Brain (organoid and tissue), 16 donors: ENCODE measurements at places on chromosomes 12 and 14.

GRCh38 chr12:77742631-77743030, 88.1 kb upstream of the NAV3 start:
- no peak for DNase-seq

- no peak for DNase-seq
Observed at GRCh38 chr12:119666900-119667576, 895 bp upstream of the PRKAB1 start.

DNA sequence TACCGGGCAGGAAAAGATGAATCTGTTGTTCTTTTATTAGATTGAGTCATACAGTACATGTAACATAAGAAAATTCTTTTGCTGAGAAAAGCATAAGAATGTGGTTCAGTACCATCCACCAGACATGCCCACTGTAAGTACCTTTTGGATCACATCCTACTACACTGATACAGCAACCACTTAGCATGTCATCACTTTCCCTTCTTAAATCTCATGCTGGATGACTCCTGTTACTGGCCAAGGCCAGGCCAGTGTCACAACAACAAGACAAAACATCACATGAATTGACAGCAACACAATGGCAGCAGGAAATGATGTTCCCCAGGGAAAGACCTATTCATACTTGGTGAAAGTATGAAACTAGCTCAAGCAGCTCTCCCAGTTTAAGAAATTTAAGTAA, 46.4 kb downstream of the STXBP6 start:
- no peak for DNase-seq

GRCh38 chr12:88108021-88108420, 33.9 kb downstream of the CEP290 start:
- no peak for DNase-seq

GRCh38 chr12:6228535-6229223, 28.5 kb downstream of the CD9 start:
- peak; percentile 63 for DNase-seq

- no peak for DNase-seq
Observed at GRCh38 chr12:94841177-94841576, 162.3 kb downstream of the NDUFA12 start.

GRCh38 chr12:11584221-11584855, 65.1 kb upstream of the ETV6 start:
- DNase-seq = peak; percentile 54

GRCh38 chr12:21527451-21528180, 1.5 kb downstream of the SPX start:
- DNase-seq = peak; percentile 72

DNA sequence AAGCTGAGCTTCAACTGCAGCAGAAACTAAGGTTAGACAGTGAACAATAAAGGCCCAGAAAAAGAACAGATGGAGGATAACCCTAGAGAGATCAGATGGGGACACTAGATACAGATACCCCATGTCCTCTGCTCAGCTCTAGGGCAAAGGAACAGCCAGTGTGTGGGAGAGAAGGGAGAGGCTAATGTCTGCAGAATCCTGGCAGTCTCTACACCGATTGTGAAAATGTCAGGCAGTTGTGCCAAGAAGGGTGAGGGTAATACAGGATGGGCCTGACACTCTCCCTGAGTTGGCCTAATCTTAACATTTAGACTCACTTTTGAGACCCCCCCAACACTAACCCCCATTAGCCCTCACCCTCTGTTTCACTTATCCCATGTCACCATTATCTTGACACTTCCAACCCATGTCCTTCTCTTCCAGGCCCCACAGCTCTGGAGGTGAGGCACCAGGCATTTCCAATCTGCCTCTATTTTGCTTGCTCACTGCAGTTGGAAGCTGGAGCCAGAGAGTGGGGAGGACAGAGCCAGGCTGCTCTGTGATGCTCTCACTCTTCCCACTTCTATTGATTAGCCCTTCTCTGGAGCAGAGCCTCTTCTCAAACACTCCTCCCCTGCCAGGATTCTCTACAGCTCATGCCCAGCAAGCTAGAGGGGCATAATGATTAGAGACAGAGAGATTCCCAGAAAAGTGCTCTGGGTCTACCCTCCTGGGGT, 3.0 kb upstream of the BLOC1S1 start:
- DNase-seq = no peak

DNA sequence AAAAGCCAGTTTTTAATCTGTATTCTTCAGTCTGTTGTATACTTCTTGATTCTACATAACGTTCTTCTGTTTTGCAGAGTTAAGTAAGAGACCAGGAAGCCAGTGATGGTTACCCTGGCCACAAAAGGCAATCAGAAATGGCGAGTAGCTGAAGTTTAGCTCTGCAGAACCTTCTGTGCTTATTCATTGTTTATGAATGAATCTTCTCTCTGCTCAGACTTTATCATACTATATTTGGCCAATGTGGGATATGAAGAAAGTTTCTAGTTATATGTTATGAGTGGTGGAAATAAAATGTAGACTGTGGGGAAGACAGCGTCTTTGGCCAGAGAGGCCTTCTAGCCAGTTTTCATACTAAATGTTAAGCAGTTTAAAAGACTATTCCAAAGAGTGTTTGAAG, 249.9 kb upstream of the RGS6 start:
- no peak for DNase-seq

DNA sequence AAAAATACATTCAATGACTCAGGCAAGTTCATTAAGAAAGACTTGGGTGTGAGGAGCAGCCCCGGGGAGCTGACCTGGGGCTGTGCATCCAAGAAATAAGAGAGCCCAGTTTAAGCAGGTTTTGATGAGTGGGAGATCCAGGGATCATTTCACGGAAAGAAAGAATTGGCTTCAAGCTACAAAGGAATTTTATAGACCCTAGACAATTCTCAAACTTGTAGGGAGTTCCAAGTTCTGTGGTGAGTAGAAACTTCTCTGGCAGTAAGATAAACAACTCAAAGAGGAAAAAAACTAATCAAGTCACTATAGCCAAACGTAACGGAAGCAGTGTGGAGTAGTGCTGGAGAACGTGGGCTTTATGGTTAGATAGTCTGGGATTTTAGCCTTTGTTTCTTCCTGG, 175.7 kb upstream of the DDHD1 start:
- DNase-seq = no peak

GRCh38 chr12:70576341-70577282, 60.6 kb downstream of the PTPRB start:
- DNase-seq = peak; percentile 91

- no peak for DNase-seq
Observed at GRCh38 chr12:6899427-6899826, 5.2 kb upstream of the LRRC23 start.

- no peak for DNase-seq
Observed at GRCh38 chr12:117152793-117153775, 37.2 kb downstream of the FBXO21 start.

DNA sequence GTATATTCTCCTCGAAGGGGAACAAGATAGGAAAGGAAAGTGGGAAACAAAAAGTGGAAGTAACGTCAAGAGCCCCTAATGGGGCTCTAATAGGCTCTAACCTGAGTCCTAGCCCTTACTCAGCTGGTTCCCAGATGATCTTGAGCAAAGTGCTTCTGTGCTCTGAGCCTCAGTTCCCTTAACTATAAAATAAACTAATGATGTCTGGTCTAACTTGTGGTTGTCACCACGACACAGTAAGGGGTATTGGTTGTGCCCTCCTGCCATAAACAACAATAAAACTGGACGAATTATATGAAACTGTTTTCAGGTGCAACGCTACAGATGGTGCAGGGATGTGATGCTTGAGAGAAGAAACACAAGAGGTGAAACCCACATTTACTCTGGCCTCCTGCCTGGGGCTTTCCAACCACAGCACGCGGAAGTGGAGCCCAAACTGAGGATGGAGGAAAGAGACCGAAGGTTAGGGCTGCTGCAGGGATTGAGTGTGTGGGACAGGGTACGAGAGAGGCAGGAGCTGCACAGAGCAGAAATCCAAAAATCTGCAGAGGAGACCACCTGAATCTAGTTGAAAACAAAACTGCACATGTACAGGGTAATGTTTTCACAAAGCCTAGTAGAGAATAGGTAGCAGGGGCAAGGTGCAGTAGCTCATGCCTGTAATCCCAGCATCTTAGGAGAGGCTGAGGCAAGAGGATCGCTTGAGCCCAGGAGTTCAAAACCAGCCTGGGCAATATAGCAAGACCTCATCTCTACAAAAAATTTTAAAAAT, 45.6 kb upstream of the BCL2L14 start:
- DNase-seq = no peak

GRCh38 chr12:124765581-124766489, 97.8 kb downstream of the SCARB1 start:
- DNase-seq = no peak

- no peak for DNase-seq
Observed at GRCh38 chr12:17097674-17098073, 491.7 kb upstream of the LMO3 start.

DNA sequence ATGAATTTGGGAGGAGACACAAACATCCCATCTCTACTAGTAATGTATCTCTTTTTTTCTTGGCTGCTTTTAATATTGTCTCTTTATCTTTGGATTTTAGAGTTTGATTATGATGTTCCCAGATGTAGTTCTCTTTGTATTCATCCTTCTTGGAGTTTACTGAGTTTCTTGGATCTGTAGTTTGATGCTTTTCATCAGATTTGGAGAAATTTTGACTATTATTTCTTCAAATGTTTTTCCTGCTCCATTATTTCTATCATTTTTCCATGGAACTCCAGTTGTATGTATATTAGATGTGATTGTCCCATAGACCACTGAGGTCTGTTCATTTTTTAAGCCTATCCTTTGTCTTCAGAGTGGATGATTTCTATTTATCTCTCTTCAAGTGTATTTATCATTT, 90.7 kb upstream of the ARHGAP5 start:
- DNase-seq = no peak

- DNase-seq = no peak
Observed at GRCh38 chr12:4951601-4952000, 41.9 kb downstream of the KCNA1 start.

DNA sequence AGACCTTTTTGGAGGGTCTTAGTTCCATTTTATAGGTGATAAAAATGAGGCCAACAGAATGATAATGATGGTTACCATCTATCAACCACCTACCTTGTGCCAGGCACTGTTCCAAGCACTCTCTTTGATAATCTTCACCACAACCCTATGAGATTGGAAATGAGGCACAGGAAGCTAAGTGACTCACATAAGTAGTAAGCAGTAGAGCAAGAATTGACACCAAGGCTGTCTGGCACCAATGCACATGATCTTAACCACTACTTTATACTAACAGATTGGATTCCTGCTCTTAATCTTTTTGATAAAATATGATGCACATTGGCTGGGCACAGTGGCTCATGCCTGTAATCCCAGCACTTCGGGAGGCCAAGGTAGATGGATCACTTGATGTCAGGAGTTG, 91.4 kb downstream of the DRAM1 start:
- no peak for DNase-seq

DNA sequence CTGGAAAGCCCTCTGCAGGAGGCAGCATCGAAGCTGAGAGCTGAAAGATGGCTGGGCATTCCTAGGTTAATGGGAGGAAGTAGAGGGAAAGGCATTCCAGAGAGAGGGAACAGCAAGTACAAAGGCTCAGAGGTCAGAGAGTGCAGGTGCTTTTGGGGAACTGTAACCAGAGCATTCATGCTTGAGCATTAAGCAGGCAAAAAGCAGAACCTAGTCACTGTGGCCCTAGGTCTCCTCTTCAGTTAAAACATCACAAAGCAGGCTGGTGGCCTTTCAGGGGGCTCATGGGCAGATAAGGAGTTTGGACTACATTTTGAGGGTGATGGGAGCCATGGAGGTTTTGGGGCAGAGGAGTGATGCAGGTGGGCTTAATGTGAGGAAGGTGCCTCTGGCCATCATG, 169.2 kb upstream of the MYL2 start:
- DNase-seq = no peak

GRCh38 chr14:45868863-45869262, 615.9 kb upstream of the MIS18BP1 start:
- no peak for DNase-seq

- DNase-seq = no peak
Observed at GRCh38 chr14:30243805-30244204, 315.2 kb upstream of the G2E3 start.

DNA sequence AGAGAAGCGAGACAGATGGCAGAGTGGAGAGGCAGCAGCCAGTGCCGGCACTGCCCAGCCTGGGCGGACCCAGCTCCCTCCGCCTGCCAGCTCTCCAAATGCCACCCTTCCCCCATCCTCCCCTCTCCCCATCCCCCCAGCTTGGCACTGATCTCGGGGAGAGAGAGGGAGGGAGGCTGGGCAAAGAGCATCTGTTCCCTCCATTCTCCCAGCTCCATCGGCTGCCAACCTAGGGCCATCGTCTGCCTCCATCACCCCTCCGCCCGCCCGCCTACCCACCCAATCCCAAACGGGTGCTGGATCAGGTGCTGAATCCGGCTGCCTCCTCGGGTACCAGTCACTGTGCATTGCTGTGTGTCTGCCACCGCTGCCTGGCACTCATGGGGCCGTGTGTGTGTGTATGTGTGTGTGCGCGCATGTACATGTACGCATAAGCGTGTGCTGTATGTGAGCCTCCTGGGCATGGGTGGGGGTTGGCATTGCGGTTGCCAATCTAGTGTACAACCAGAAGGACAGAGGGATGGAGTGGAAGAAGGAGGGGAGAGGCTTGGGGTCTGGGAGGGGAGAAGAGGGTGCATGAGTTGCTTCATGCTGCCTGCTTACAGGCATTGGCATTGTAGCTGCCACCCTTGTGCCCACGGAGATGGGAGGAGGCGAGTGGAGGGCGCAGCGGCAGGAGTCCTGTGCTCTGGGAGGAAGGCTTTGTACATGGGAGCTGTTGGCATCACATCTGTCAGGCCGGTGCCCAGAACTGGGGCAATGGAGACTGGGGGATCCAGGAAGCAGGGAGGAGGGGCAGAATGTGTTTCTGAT, 38.4 kb downstream of the ZFHX2 start:
- peak; percentile 99 for DNase-seq

- no peak for DNase-seq
Observed at GRCh38 chr12:86801439-86801838, 545.2 kb upstream of the MGAT4C start.

- no peak for DNase-seq
Observed at GRCh38 chr12:48419116-48419935, 53.0 kb upstream of the ANP32D start.

DNA sequence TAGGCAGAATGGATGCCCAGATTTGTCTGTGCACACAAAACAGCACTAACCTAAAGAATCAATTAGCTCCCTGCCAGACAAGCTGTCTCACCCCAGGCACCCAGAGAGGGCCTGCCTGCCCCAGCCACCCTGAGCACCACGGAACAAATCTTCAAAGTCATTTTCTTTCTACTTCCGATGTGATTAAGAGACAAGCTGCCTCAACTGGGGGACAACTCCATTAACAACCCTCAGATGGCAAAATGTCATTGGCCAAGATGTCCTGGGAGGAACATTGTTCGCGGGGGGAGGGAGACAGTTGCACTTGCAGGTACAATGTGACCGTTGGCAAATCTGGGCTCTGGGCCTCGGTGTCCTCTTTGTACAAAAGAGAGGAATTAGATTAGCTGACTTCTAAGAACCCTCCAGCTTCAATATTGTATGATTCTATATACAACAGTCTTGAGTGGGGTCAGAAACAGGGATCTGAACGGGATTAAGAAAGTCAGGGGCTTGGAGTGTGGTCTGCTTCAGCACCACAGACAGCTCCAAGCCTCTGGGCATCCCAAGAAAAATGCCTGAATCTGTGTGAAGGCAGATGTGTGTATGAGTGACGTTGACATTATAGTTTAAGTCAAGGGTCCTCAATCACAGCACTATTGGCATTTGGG, 42.8 kb upstream of the CMKLR1 start:
- DNase-seq = peak; percentile 60

- no peak for DNase-seq
Observed at GRCh38 chr14:45587142-45587541, 334.1 kb upstream of the MIS18BP1 start.

GRCh38 chr12:120800665-120801064, 75.0 kb downstream of the ACADS start:
- DNase-seq = no peak

GRCh38 chr12:125773033-125773640, 707.9 kb downstream of the AACS start:
- DNase-seq = no peak
